Fibroblast of skin of abdomen (primary cell): ENCODE measurements at places on chromosomes 16 and 17.
A peak's percentile ranks its signal among the peaks of the same experiment; 100 is the strongest.

DNA sequence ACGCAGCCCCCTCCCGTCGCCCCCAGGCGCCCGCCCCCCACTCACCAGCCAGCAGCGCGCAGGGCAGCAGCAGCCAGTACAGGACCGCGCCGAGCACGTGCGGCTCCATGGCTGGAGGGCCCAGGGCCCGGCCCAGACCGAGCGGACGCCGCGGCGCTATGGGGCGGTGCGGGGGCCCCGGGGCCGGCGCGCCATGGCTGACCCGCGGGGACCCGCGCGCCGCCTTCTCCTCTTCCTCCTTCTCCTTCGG is 239 bp downstream of the PIEZO1 start:
- no peak for DNase-seq

GRCh38 chr16:84888450-84888849 is 68.7 kb downstream of the CRISPLD2 start:
- DNase-seq = no peak

GRCh38 chr16:88554711-88555264 is 15.4 kb upstream of the ZC3H18 start:
- no peak for DNase-seq

DNA sequence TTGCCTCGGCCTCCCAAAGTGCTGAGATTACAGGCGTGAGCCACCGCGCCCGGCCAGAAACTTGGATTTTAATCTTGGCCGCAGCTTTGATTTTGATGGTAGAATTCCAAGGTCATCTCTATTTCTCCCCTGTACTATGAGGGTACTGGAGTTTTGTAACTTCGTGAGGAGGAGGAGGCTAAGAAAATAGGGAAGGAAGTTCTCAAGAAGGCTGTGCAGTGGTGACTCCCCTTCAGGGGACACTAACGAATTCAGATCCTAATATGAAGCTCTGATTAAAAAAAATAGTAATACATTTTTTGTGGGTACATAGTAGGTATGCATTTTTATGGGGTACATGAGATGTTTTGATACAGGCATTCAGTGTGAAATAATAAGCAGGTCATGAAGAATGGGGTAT is 55.9 kb downstream of the LDHD start:
- DNase-seq = no peak

DNA sequence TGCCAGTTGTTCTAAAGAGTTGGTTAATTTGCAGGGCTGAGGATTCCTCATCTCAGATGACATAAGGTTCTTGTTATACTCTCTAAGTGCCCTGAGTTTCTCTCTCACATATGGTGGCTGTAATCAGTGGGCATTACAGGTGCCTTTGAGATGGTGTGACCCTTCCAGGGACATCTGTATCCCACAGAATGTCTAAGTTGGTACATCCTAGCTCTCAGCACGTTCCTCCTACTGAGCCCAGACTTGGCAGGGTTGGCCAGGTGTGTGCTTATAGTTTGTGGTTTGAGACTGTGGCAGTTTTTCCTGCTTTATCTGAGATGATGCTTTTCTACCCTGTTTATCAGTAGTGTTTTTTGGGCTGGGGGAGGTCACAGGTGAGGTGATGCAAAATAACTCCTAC is 36.3 kb downstream of the SPECC1 start:
- no peak for DNase-seq

DNA sequence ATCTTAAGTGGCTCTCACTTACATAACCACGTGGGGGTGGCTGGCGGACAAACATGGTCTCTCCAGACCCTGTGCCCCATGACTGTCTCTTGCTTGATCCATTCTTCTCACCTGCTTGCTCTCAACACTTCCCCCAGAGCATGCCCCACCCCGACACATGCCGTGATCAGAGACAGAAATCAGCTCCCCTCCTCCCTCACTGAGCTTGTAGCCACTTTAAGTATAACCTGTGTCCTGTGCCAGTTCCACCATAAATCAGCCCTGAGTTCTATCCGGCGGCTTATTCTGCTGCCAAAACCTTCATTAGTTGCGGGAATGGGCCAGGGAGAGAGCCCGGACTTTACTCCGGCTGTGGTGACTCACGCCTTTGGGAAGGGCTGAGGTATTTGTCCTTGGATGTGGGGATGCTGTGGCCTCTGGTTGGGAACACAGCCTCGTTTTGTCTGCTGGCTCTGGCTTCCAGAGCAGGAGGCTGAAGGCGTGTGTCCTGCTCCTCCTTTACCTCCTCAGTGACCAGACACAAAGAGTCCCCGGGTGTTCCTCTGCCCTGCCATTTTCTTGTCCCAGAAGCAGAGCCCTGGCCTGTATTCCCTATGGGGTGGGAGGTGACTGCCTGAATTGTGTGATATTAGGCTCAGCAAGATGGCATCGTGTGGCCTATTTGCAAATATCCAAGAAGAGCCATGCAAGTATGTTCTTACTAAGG is 21.1 kb downstream of the ANKRD40 start:
- DNase-seq = peak; percentile 86

- no peak for DNase-seq
Observed at GRCh38 chr17:36602030-36602748, 806 bp downstream of the MRM1 start.

DNA sequence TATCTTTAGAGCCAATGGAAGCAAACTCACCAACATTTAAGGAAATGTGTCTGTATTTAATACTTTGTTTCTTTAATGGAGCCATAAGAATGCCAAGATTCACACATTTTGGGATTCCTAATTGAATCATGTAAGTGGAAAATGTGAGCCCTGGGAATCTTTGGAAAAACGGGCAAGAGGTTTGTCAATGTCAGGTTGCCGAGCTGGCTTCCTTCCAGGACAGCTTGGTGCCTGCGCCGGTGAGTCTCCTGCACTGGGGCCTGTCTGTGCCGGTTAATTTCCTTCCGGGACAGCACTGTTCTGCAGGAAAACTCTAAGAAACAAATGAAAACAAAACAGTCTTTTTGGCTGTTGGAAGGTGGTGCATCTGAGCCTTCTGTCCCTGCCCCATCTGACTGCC is 210.6 kb downstream of the HAPSTR1 start:
- DNase-seq = no peak

- no peak for DNase-seq
Observed at GRCh38 chr16:70745536-70746025, 55.4 kb downstream of the VAC14 start.

DNA sequence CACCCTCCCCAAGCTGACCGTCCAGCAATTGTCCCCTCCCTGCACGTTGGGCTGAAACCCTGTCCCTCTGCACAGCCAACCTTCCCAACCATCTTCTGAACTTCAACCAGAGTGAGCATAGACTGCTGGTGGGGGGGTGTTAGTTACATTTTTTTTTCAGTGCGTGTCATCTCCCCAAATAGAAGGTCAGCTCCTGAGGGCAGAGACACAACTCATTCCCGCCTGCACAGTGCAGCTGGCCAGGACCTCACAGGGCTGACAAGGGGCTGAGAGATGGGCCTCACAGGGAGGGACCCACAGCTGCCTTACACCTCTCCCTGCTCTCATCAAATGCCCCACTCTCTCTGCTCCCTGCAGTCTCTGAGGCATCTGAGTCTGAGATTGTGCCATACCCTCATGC is 8.4 kb downstream of the SRL start:
- DNase-seq = no peak

DNA sequence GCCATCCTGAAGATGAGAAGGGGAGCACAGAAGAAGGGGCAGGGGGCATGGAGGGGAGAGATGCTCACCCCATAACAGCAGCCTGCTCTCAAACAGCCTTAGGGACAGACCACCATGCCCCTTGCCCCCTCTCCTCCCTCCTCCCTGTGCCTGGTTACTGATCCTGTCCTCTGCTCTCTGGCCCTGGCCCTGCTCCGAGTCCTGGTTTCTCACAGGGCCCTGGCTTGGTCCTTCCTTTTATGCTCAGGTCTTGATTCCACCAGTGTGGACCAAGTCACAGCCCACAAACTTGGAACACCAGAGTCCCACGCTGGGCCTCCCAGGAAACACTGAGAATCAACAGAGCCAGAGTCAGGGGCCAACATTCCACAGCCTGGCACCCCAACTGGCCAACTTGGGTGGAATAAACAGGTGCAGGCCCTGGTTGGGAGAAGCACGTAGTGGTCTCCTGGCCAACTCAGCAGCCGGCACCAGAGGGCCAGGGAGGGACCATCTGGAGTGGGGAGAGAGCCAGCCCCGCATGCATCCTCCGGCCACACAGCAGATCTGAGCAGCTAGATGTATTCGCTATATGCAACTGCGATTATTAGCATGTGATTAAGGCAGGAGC is 44.9 kb upstream of the CDC42EP4 start:
- no peak for DNase-seq

- DNase-seq = peak; percentile 77
Observed at GRCh38 chr17:48577330-48577945, 712 bp downstream of the HOXB4 start.

DNA sequence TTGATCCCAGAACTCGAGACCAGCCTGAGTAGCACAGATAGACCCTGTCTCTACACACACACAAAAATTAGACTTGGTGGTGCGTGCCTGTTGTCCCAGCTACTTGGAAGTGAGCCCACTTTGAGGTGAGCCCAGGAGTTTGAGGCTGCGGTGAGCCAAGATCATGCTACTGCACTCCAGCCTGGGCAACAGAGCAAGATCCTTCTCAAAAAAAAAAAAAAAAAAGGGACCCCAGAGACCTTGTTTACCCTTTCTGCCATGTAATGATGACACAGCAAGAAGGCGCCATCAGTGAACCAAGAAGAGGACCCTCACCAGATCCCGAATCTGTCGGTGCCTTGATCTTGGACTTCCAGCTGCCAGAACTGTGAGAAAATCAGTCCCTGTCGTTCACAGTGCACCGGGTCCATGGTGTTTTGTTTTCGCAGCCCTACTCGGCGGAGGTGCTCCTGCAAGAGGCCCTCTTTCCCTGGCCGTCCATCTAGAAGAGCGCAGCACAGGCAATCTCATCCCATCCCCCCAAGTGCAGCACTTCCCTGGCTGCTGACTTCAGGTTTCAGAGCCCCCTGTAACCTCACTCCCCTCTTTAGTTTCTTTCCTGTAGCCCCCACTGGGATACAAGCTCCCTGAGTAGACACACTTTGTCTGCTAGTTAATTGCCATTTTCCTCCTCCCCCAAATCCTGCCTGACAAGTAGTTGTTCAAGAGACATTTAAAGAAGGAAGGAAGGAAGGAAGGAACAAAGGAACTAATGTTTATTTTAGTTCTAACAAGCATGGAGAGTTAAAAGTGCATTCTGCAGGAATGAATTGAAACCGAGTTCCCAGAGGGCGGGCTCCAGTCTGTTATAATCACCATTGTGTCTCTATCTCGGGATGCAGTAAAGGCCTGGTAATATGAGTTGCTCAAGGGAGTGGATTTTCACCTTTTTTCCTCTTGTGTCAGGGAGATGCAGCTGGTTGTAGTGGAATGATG is 115.3 kb downstream of the SNX29 start:
- DNase-seq = no peak

GRCh38 chr16:3513892-3514583 is 13.2 kb downstream of the CLUAP1 start:
- DNase-seq = no peak

- no peak for DNase-seq
Observed at GRCh38 chr17:35695613-35696012, 35.8 kb upstream of the RASL10B start.
